ENCODE measurements at places on chromosomes 11 and 22. TPM values are rescaled to one million over a fixed set of nuclear protein-coding genes. Genes with fewer than 3 reads are reported as not detected.

SLC5A1 gene
- not detected for total RNA-seq

PGA5 gene
- not detected for total RNA-seq

TMEM191B gene
- 1.5 TPM for total RNA-seq

FREY1 gene
- total RNA-seq: 0.70 TPM

MOGAT2 gene
- total RNA-seq: 8.2 TPM

NPAS4 gene
- total RNA-seq: 1.2 TPM

OR52E4 gene
- not detected for total RNA-seq

CHRNA10 gene
- 2.4 TPM for total RNA-seq

MN1 gene
- total RNA-seq: 3.3 TPM

CDC42BPG gene
- 28.5 TPM for total RNA-seq

SCUBE2 gene
- total RNA-seq: 357 TPM

RFPL1 gene
- total RNA-seq: not detected

CREB3L1 gene
- 39.6 TPM for total RNA-seq
